RPMI7951 (cell line): ENCODE measurements at places on chromosomes 7 and 10. TPM values are rescaled to one million over a fixed set of nuclear protein-coding genes. Genes with fewer than 3 reads are reported as not detected.

- DNase-seq, result peak; percentile 42
Observed at GRCh38 chr10:62112300-62112699, 156.3 kb downstream of the RTKN2 start.

DNA sequence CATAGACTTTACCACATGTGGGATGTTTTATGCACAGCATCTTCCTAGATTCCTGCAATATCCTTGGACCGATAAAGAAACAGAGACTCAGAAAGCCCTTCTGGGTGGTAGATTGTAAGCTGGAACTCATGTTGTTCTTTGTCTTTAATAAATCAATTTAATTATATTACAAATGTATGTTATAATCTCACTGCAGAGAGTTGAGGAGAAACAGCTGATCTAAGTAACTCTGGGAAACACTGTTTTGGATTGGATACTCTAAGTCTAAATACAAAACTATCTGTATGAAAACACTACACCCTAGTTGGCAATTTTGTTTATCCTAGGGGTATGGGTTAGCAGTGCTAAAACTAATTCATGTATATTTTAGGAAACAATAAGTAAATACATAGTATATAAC is 1015.2 kb downstream of the XPNPEP1 start:
- DNase-seq, result no peak

GRCh38 chr10:69570050-69570816 is 3.0 kb downstream of the NEUROG3 start:
- no peak for DNase-seq

TEX47 gene
- not detected in 2 replicates for total RNA-seq

SMO gene
- 0.24 and 0.29 TPM in 2 replicates for total RNA-seq

GRCh38 chr7:55191926-55192692 is 173.0 kb upstream of the LANCL2 start:
- no peak for DNase-seq

ZNF239 gene
- 2.2 and 2.4 TPM in 2 replicates for total RNA-seq

- DNase-seq, result no peak
Observed at GRCh38 chr10:83961620-83962019, 177.7 kb upstream of the GHITM start.

DNA sequence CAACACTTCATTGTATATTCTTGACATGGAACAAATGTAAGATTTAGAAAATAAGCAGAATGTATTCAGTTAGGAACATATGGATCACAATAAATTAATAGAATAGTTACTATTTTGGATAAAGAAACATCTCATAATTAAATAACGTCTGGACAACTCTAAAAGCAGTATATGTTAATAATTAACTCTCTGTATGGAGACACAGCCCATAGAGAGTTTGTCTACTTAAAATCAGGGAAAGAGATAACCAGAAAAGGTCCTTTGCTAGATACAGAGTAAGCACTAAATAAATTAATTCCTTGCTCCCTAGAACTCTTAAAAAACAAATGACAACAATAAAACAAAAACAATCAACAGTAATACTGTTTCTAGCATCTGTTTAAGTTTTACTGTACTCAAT is 184.4 kb upstream of the THSD7A start:
- DNase-seq, result no peak

DNA sequence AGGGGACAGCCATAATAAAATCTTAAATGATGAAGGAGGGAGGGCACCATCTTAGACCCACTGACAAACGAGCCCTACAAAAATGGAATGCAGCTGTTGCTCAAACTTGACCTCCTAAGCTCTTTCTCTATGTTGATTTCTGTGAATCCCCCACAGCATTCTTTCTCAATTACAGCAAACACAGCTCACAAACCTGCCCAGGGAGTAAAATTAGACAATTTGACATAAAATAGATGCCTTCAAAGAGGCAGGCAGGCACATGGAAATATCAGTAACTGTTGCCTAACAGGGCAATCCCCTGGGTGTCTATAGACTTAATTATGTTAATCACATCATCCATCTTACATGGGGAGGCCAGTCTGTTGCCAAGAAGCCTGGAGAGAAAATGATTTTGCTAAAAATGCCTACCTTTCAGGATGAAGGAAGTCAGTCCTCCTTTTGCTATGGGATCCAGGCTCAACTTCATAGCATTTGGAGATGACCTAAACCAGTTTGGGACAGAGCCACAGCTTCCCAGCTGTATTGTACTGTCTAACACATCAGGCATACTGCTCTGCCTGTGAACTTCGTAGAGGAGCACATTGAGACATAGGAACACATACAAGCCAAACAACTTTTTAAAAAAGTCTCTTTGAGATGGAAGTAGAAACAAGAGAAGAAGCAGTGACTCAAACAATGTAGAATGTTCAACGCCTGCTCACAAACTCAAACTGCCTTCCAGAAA is 1177.4 kb downstream of the SORCS1 start:
- DNase-seq, result no peak

- DNase-seq, result no peak
Observed at GRCh38 chr10:79146611-79147130, 77.9 kb downstream of the ZMIZ1 start.

GRCh38 chr7:40097728-40098127 is 36.7 kb downstream of the MPLKIP start:
- DNase-seq, result no peak

C7orf57 gene
- 0.59 and 1.4 TPM in 2 replicates for total RNA-seq

- peak; percentile 1 for DNase-seq
Observed at GRCh38 chr10:94069884-94070283, 76.2 kb downstream of the PLCE1 start.

GRCh38 chr10:112361951-112362751 is 11.8 kb upstream of the ACSL5 start:
- DNase-seq, result peak; percentile 92

C10orf90 gene
- 0.88 and 2.5 TPM in 2 replicates for total RNA-seq

DNA sequence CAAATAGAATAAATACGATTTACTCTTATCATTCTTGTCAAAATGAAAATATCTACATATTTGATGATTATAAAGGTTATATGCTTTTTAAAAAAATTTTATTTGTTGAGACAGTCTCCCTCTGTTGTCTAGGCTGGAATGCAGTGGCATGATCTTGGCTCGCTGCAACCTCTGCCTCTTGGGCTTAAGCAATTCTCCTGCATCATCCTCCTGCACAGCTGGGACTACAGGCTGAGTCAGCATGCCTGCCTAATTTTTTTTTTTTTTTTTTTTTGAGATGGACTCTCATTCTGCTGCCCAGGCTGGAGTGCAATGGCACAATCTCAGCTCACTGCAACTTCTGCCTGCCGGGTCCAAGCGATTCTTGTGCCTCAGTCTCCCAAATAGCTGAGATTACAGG is 48.9 kb downstream of the PUS7 start:
- DNase-seq, result peak; percentile 68

DNA sequence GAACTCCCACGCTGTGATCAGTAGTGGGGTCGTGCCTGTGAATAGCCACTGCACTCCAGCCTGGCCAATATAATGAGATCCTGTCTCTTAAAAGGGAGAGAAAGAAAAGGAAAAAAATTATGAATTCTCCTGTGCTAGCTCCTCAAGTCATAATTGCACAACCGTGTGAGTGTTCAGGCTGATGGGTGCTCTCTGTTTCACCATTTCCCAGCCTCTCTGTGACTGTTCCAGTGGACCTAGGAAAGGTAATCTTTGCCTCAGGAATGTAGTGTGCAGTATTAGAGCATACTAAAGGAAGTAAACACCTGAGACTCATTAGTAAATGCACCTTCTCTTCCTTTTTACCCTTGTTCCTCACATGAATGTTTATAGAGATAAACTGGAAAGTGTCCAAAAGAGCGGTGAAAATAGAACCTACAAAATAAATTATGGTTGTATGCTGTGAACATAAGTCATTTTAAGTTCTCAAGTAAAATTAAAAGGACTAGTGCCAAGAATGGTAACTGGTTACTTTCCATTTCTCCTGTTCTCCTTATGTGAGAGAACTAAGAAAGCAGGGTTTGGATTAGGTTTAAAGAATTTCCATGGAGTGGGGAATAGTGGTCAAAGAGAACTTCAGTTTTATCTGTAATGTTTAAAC is 42.7 kb downstream of the INPP5F start:
- no peak for DNase-seq

DNA sequence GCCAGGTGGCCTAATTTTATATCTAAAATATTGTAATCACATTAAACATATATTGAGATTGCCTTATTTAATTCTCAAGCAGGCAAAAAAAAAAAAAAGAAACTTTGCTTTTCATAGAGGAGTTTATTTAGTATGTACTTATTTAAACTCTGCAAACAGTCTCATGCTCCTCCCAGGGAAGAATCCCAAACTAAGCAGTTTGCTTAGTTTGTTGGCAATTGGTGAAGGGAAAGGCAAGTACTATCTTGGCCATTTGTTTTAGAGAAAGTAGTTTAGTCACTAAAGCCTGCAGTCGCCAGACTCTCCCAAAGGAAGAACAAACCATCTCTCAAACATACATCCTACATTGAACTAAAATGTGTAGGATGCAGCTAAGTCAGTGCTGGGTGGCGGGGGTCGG is 226.8 kb downstream of the CDC14C start:
- DNase-seq, result no peak

DNA sequence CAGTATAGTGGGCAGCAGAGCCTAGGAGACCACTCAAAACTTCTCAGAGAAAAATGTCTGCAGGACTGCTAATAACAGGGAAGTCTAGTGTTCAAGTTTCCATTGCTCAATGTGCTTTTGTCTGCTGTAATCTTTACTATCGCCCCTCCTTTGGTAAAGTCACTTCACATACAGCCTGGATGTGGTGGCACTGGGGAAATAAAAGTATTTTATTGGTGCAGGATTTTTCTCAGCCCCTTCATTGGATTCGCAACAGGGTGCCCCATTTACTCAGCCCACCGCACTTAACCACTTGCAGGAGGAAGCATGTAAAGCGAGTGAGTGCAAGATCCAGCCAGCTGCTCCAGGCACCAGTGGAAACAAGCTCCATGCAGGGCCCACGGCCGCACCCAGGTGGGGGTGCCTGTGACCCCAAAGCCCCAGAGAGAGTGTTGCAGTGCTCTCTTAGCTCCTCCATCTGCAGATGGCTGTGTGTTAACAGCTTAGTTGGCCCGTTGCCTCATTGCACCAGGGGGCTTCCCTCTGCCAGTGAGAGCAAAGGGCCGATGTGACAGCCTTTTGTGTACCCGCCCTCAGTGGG is 163.5 kb upstream of the TMEM72 start:
- no peak for DNase-seq

GRCh38 chr7:39095875-39096619 is 118.3 kb downstream of the POU6F2 start:
- DNase-seq, result no peak

- DNase-seq, result no peak
Observed at GRCh38 chr7:96143495-96144259, 178.2 kb downstream of the SLC25A13 start.

GRCh38 chr7:10076660-10077300 is 896.9 kb upstream of the PHF14 start:
- no peak for DNase-seq

GRCh38 chr7:260441-261281 is 29.3 kb upstream of the FOXL3 start:
- DNase-seq, result no peak

GRCh38 chr7:682810-683209 is 43.7 kb upstream of the DNAAF5 start:
- DNase-seq, result no peak
